Spleen (tissue), 13 donors: ENCODE measurements at places on chromosomes 7 and 10. TPM values are rescaled to one million over a fixed set of nuclear protein-coding genes. Genes with fewer than 3 reads are reported as not detected.

Gene CALHM3
- total RNA-seq: not detected

Gene CACNB2
- total RNA-seq: 0.51 TPM

Gene FFAR4
- not detected for total RNA-seq

Gene GNA12
- total RNA-seq: 46.4 TPM

Gene PAX2
- total RNA-seq: not detected

Gene TACR2
- 0.52 TPM for total RNA-seq

Gene HGF
- 10.4 TPM for total RNA-seq

Gene SAMD9L
- total RNA-seq: 52.7 TPM

- DNase-seq: no peak
- no peaks in the 10 kb centered on the region for H3K36me3 ChIP-seq
- no peaks in the 10 kb centered on the region for H3K27me3 ChIP-seq
- H3K4me1 ChIP-seq: no peaks in the 10 kb centered on the region
These were observed 548.0 kb downstream of the CCSER2 start for GRCh38 chr10:84876116-84876999.

DNA sequence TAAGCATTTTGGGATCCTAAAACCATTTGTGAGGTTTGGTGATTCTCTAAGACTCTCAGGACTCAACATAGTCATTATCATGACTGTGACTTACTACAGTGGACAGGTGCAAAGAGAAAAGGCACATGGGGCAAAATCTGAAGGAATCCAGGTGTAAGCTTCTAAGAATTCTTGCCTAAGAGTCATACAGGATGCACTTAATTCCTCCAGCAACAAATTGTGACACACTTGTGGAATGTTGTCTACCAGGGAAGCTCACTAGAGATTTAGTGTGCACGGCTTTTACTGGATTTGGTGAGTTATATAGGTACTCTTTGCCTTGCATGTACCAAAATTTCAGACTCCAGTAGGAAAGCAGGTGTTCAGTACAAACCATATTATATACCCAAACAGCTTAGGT is 47.9 kb downstream of the WAC start:
- peaks cover 23% of the 10 kb centered on the region for H3K4me1 ChIP-seq
- no peak overlapping the region for H3K4me3 ChIP-seq
- peaks cover 64% of the 10 kb centered on the region for H3K36me3 ChIP-seq
- H3K27ac ChIP-seq: no peak overlapping the region
- DNase-seq: no peak
- H3K27me3 ChIP-seq: no peaks in the 10 kb centered on the region

DNA sequence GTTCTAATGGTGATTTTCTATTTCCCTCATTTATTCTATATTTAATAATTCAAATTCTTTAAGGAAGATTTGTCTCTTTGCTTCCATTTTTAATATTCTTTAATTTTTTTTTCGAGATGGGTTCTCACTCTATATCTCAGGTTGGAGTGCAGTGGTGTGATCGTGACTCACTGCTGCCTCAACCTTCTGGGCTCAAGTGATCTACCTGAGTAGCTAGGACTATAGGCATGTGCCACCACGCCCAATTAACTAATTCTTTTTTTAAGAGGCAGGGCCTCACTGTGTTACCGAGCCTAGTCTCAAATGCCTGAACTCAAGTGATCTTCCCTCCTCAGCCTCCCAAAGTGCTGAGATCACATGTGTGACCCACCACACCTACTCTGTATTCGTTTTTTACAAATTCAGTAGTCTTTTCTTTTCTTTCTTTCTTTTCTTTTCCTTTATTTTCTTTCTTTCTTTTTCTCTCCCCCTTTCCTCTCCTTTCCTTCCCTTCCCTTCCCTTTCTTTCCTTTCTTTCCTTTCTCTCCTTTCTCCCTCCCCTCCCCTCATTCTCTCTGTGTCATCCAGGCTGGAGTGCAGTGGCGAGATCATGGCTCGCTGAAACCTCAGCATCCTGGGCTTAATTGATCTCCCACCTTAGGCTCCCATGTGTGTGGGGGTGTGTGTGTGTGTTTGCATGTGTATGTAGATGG is 323.1 kb downstream of the ADK start:
- no peaks in the 10 kb centered on the region for H3K27me3 ChIP-seq
- H3K27ac ChIP-seq: no peak overlapping the region
- no peaks in the 10 kb centered on the region for H3K36me3 ChIP-seq
- no peaks in the 10 kb centered on the region for H3K4me1 ChIP-seq
- no peak overlapping the region for H3K4me3 ChIP-seq
- DNase-seq: no peak

GRCh38 chr10:98374217-98374985 is 40.6 kb downstream of the PYROXD2 start:
- peaks cover 8% of the 10 kb centered on the region for H3K4me1 ChIP-seq
- H3K27ac ChIP-seq: no peak overlapping the region
- peaks cover 23% of the 10 kb centered on the region for H3K27me3 ChIP-seq
- H3K4me3 ChIP-seq: no peak overlapping the region
- H3K36me3 ChIP-seq: no peaks in the 10 kb centered on the region

- H3K4me3 ChIP-seq: no peak overlapping the region
- no peaks in the 10 kb centered on the region for H3K36me3 ChIP-seq
- no peak for DNase-seq
- no peaks in the 10 kb centered on the region for H3K27me3 ChIP-seq
- no peak overlapping the region for H3K27ac ChIP-seq
These were observed 68.8 kb downstream of the DOCK4 start for GRCh38 chr7:112137141-112138101.

DNA sequence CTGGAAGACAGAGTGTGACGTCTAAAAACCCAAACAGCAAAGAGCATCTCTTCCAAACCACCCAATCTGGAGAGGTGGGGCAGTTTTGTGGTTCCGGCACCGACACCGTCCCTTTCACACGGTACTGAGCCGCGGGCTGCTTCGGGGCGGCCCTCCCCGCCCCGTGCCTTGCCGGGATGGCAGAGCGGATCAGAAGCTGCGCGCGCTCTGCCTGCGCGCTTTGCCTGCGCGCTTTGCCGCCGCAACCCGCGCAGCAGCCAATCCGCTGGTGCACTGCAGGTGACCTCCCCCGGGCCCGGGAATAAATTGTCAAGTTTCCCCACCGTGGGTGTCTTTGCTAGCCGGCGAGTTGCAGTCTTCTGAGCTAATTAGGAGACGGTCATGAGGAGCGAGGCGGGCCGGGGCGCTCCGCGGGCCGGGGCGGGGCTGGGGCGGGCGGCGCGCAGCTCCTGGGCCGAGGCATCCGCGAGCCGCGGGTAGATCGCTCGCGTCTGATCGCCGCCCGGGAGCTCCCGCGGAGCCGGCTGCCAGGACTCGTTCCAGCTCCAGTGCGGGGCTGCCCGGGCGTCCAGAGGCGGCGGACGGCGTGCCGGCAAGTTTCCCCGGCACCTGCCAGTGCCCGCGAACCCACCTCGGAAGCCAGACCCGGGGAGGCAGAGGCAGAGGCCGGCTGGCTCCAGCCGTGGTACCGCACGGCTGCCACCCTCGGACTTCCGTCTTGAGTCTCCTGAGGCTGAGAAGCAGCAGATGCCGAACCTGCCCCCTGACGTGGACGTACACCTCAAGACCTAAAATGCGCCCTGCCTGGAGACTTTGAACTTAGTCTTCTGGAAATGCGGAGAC is 536.0 kb upstream of the GALNT17 start:
- H3K4me1 ChIP-seq: peaks cover 14% of the 10 kb centered on the region
- H3K4me3 ChIP-seq: peak overlapping the region; percentile 16
- no peak for DNase-seq
- no peaks in the 10 kb centered on the region for H3K36me3 ChIP-seq
- no peak overlapping the region for H3K27ac ChIP-seq

DNA sequence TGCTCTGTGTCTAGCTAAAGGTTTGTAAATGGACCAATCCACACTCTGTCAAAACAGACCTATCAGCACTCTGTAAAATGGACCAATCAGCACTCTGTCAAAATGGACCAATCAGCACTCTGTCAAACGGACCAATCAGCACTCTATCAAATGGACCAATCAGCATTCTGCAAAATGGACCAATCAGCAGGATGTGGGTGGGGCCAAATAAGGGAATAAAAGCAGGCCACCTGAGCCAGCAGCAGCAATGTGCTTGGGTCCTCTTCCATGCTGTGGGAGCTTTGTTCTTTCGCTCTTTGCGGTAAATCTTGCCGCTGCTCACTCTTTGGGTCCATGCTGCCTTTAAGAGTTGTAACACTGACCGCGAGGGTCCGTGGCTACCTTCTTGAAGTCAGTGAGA is 740.5 kb upstream of the POM121L12 start:
- H3K27me3 ChIP-seq: no peaks in the 10 kb centered on the region
- H3K27ac ChIP-seq: no peak overlapping the region
- no peaks in the 10 kb centered on the region for H3K4me1 ChIP-seq
- no peaks in the 10 kb centered on the region for H3K36me3 ChIP-seq
- no peak overlapping the region for H3K4me3 ChIP-seq
- no peak for DNase-seq

- H3K36me3 ChIP-seq: no peaks in the 10 kb centered on the region
- no peak overlapping the region for H3K4me3 ChIP-seq
- no peak overlapping the region for H3K27ac ChIP-seq
These were observed 139.6 kb downstream of the KLF6 start for GRCh38 chr10:3645406-3645805.

- H3K36me3 ChIP-seq: no peaks in the 10 kb centered on the region
- no peak for DNase-seq
- no peaks in the 10 kb centered on the region for H3K27me3 ChIP-seq
These were observed 123.6 kb downstream of the CLEC2L start for GRCh38 chr7:139647085-139647484.

DNA sequence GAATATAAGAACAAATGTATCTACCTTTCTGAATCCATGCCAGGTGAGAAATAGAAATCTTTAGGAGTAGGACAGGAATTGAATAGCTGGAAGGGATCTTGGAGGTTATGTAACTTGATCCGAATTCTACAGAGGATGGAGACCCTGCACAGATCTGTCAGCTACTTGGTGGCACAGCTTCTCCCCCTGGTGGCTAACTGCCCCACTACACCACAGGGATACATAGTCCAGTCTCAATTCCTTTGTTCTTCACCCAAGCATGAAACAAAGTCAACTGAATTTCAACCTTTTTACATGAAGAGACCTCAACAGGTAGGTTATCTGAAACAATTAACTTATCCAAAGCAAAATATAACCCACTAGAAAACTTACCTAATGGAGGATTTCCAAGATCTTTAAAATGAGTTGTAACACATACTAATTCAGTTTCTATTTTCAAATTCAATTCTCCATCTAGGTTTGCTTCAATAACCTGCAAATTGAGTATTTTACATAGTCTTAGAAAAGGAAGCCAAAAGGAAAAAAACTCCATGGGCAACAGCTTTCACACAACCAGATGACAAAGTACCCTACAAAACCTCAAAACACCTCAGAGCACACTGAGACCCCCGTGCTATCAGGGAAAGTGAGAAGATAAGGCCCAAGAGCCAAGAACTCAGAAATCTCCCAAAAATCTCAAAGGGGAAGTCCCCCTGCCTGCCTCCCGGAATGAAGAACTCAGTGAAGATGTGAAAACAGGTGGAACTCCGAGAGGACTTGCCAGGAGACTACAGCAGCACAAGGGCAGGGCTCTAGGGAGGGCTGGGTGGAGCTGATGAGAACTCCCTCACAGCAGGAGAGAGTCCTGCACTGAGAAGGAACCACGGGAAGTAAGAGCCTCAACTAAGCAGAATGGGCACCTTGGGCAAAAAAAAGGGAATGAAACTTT is 10.3 kb downstream of the HUS1 start:
- no peak overlapping the region for H3K27ac ChIP-seq
- H3K27me3 ChIP-seq: no peaks in the 10 kb centered on the region
- H3K4me3 ChIP-seq: no peak overlapping the region
- peaks cover 10% of the 10 kb centered on the region for H3K36me3 ChIP-seq
- DNase-seq: no peak

DNA sequence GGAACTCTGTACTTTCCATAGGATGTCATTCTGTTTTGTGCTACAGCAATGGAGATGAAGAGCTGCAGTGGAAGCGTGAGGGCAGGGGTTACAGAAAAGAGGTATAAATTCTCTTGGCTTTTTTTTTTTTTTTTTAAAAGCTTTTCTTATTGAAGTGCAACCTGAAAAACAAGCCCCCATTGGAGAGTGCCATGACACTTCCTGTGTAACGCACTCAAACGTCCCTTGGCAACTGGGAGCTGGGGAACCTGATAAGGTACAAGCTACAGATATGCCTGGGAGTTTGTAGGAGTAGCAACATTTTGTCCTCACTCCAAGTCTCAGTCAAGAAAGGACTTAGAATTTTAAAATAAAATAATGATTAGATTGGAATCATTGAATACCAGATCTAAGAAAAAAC is 512.1 kb downstream of the RPS24 start:
- no peaks in the 10 kb centered on the region for H3K36me3 ChIP-seq
- DNase-seq: no peak
- peaks cover 31% of the 10 kb centered on the region for H3K4me1 ChIP-seq
- H3K27me3 ChIP-seq: no peaks in the 10 kb centered on the region

DNA sequence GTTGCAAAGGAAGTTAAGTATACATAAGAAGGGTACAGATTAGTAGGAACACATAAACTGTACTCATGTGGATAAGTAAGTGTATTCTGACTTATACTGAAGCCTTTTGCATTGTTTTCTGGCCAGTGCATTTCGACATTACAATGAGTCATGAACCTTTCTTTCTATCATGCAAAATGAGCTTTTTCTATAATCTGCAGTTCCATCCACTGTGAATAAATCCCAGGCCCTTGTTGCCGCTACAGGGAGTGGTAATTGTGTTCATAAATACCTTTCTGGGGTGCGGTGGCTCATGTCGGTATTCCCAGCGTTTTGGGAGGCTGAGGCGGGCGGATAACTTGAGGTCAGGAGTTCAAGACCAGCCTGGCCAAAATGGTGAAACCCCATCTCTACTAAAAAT is 858.3 kb downstream of the GRM8 start:
- peak; percentile 29 for DNase-seq
- H3K36me3 ChIP-seq: no peaks in the 10 kb centered on the region
- no peaks in the 10 kb centered on the region for H3K4me1 ChIP-seq
- no peak overlapping the region for H3K4me3 ChIP-seq
- H3K27me3 ChIP-seq: no peaks in the 10 kb centered on the region

DNA sequence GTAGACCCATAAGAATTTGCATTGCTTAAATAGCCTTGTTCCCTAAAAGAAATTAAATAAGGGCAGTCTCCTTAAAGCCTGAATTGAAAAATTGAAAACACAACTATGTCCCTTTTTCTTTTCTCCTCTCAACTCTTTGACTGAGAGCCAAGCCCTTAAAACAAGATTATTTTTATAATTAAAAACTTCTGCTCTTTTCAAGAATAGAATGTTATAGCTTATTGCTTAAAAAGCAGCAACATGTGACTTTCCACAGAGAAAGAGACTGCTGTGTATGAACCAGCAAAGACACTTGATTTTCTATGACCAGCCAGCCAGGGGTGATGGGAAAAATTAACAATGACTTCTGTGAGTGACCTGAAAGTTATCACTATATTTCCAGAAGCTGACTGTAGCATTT is 295.2 kb upstream of the CELF2 start:
- H3K4me1 ChIP-seq: no peaks in the 10 kb centered on the region
- H3K27ac ChIP-seq: no peak overlapping the region
- no peak overlapping the region for H3K4me3 ChIP-seq
- H3K36me3 ChIP-seq: no peaks in the 10 kb centered on the region

GRCh38 chr7:141456298-141456697 is 94.9 kb upstream of the AGK start:
- H3K36me3 ChIP-seq: no peaks in the 10 kb centered on the region
- DNase-seq: no peak
- H3K4me3 ChIP-seq: no peak overlapping the region
- no peak overlapping the region for H3K27ac ChIP-seq
- H3K27me3 ChIP-seq: no peaks in the 10 kb centered on the region

- H3K4me3 ChIP-seq: no peak overlapping the region
- H3K27me3 ChIP-seq: no peaks in the 10 kb centered on the region
- no peak overlapping the region for H3K27ac ChIP-seq
- DNase-seq: no peak
- H3K4me1 ChIP-seq: no peaks in the 10 kb centered on the region
- no peaks in the 10 kb centered on the region for H3K36me3 ChIP-seq
These were observed 374.8 kb downstream of the OTUD1 start for GRCh38 chr10:23813687-23814086.
